ENCODE measurements at places on chromosomes 12 and 14.

DNA sequence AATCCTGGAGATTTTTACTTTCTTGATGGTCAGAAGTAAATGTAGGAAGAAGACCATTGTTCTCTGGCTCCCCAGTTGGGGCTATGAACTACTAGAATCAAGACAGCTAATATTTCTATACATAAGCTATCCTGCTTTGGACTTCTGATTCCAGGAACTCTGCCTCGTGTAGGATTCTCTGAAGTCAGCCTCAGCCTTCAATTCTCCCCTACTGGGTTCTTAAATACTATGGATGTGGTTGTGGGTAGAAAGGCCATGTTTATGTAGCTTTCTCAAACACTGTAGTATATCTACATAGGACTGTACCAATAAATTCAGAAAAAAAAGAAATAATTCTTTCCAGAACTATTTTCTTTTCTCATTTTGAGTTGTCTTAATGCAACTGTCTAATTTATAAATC is 302.5 kb downstream of the ITPR2 start:
- no peak for DNase-seq

- no peak for DNase-seq
Measured at GRCh38 chr14:93925374-93925895, 1.7 kb upstream of the FAM181A start.

GRCh38 chr14:106013879-106014376 is 487.5 kb downstream of the TMEM121 start:
- DNase-seq: no peak

DNA sequence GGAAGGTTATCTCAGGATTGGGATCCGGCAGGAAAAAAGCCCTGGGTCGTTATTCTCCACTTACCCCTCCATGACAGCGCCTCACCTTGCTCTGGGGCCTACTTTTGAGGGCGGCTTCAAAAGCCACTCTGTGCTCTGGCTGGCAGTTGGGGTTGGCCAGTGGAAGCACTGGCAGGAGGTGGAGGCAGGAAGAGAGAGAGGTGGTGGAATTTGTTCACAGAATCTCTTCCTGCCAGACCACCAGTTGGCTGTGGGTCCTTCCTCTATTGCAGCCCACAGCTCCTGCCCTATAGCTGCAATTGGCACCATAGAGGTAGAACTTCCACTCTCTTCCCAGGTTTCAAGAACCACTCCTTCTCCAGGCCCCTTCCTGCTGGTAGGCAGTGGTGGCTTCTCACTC is 32.7 kb upstream of the SDR39U1 start:
- DNase-seq: no peak

- peak; percentile 60 for DNase-seq
Measured at GRCh38 chr12:68364893-68365725, 32.9 kb upstream of the MDM1 start.

- no peak for DNase-seq
Measured at GRCh38 chr14:75283162-75283832, 4.7 kb downstream of the FOS start.

DNA sequence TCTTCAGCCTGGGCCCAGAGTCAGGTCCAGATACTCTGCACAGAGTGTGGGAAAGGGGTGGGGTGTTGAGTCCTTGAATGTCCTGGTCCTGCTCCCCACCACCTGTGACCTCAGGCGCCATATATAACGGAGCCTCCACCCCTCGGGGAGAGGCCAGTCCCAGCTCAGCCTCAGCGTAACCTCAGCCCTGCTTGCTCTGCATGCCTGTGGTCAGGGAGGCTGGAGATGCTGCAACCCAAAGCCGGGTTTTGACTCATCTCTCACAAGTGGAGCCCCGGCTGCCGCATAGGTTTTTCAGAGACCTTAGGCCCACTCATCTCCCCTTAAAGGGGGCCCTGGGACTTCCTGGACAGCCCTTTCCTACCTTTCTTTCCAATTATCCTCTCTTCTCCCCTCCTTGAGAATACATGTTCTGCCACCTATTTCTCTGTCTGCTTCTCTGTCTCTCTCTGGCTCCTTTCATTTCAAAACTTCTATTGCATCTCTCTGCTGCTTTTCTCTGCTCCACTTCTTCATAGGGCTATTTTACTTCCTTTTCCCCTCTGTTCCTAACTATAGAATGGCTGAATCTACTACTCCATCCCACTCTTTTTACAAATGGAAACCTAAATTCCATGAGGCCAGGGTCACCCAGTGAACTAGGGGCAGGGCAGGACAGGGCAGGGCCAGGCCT is 1.2 kb downstream of the ITGB7 start:
- DNase-seq: no peak

DNA sequence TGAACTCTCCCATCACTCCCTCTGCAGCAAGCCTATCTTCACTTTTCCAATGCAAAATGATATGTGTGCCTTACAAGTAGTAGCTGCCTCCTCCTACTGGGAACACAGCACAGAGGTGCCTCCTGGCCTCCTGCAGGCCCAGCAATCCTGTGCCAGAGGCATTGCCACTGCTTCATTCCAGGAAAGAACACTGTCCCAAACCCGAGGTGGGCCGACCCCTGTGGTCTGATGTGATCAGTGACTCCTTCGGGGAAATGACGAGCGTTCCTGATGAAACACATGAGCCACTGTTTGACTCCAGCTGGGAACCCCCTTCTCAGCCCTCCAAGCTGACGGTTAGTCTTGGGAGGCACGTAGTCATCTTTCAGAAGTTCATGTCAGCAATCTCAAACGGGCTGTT is 19.5 kb downstream of the PSMC1 start:
- no peak for DNase-seq

DNA sequence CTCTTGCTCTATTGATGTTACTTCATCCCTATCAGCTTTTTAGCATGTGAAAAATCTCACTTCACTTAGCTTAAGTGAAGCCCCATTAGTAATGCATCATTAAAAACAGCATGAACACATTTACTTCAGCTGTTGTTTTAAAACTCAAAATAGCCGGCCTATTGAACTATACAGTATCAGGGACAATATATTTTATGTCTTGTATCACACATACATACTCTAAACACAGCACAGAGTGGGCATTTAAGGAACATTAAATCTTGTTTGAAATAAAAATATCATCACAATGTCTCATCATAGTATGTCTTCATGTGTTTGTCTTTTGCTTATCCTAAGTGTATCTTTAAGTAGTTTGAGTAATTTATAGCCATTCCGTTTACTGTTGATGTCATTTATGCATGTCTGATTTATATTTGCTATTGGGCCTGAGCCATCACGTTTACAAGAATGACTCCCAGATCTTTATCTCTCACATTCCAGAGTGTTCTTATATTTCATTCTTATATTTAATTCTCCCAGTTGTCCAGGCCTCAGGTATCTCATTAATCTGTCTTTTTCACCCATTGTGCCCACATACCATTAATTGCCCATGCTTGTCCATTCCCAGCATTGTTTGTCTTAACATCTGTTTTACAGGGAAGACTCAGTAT is 57.5 kb downstream of the ARHGAP5 start:
- DNase-seq: no peak
